Kasumi-1 (cell line): ENCODE measurements at places on chromosomes 13 and 19.
A peak's percentile ranks its signal among the peaks of the same experiment; 100 is the strongest.

GRCh38 chr13:75961911-75962310 lies 325.8 kb downstream of the LMO7 start:
- DNase-seq = no peak

DNA sequence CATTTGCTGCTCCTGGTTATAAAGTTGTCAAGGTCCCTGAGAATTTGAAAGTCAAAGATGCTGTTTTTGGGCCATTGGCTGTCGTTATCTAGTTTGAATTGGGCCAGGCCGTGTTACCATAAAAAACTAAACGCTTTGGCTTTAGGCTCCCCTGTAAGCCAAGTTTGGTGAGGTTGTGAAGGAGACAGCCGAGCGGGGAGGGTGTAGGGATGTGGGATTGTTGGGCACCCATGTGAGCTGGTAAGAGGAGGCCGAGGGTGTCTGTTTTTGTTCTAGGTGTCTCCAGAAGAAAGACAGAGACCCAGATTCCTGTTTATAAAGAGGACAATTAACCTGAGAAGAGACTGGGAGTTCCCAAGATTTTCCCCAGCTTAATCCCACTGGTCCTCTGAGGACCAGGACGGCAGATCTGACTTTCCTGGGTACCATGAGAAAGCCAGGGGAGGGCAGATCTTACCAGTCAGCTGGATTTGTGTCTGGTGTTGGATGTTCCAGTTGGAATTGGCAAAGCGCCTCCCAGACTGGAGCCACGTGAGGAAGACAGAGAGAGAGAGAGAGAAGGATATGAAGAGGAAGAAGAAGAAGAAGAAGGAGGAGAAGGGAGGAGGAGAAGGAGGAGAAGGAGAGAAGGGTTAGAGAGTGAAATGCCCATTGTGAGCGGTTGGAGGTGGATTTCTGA lies 25.1 kb downstream of the TMEM255B start:
- DNase-seq = no peak

GRCh38 chr19:51341976-51342580 lies at the start of gene VSIG10L:
TSS of gene VSIG10L (minus strand) at chr19:51342139. CDS start at chr19:51342124, 15 bp downstream.
- DNase-seq = no peak

GRCh38 chr13:21956666-21957065 lies 285.8 kb downstream of the FGF9 start:
- no peak for DNase-seq

GRCh38 chr19:31527443-31527842 lies 178.2 kb upstream of the TSHZ3 start:
- DNase-seq = no peak

DNA sequence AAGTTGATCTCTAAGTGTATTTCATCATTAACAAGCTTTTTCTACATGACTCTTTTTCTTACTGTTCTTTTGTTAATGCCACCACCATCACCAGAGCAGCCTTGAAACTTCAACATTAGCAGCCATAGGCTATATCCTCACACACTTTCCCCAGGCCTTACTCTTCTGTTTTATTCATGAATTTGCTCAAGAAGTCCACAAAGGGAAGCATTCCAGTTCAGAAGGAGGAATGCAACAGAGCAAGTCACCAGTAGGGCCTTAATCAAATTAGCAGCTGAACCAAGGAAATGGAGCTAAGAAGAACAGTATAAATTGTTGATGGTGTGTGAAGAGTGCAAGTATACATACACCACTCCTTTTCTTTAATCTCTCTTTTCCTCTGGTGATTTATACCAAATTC lies 223.1 kb downstream of the NBEA start:
- no peak for DNase-seq

DNA sequence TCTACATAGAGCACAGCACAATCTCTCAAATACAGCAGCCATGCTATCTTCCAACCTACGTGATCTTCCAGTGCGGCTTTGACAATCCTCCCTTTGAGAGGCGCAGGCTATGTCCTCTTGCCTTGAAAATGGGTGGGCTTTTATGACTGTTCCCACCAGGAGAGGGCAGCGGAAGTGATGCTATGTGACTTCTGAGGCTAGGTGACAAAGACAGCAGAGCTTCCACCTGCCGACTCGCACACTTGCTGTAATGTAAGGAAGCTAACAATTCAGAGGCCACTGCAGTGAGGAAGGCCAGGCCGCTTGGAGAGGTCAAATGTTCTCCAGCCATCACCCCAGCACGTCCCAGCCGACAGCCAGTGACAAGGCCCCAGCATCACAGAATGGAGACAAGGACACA lies 65.8 kb downstream of the MRPL57 start:
- no peak for DNase-seq

- DNase-seq = peak; percentile 70
These were observed 927 bp downstream of the LPAR6 start for GRCh38 chr13:48411841-48412531.

- DNase-seq = no peak
These were observed 26.9 kb downstream of the GGACT start for GRCh38 chr13:100561599-100562204.

GRCh38 chr13:44868397-44868796 lies 120.9 kb downstream of the NUFIP1 start:
- no peak for DNase-seq

- no peak for DNase-seq
These were observed 871 bp upstream of the ZNF583 start for GRCh38 chr19:56403261-56403660.

GRCh38 chr13:104355041-104355670 lies 1288.9 kb upstream of the SLC10A2 start:
- DNase-seq = no peak

- no peak for DNase-seq
These were observed 56.2 kb downstream of the TRPM4 start for GRCh38 chr19:49213791-49214190.

DNA sequence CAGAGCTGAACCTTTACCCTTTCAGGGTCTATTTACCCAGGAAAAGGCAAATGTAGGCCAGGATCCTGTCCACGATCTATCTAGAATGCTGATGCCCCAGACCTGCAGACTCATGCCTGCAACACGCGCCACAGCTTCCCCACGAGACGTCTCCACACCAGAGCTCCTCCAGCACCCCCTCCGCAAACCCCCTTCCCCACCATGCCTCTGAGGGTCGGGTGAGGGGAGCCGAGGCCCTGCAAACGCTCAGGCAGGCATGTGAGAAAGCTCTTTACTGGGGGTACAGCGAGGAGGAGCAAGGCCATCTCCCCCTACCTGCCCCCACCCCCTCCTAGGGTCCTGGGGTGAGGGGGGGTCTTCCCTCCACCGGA lies 8.9 kb downstream of the DYRK1B start:
- no peak for DNase-seq

GRCh38 chr13:46864941-46865340 lies 31.9 kb downstream of the HTR2A start:
- DNase-seq = peak; percentile 3

- DNase-seq = no peak
These were observed 10.6 kb downstream of the TRIP10 start for GRCh38 chr19:6750062-6750461.

- no peak for DNase-seq
These were observed 55.1 kb downstream of the SLAIN1 start for GRCh38 chr13:77752512-77753069.

DNA sequence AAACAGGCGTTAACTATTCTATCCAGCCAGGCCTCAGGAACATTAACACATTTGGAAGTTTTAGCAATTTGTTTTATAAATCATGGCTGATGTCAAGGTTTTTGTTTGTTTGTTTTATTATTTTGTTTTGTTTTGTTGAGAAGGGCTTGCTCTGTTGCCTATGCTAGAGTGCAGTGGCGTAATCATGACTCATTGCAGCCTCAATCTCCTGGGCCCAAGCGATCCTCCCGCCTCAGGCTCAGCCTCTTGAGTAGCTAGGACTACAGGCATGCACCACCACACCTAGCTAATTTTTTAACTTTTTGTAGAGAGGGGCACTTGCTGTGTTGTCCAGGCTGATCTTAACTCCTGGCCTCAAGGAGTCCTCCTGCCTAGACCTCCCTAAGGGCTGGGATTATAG lies 28.3 kb downstream of the NUP58 start:
- no peak for DNase-seq

DNA sequence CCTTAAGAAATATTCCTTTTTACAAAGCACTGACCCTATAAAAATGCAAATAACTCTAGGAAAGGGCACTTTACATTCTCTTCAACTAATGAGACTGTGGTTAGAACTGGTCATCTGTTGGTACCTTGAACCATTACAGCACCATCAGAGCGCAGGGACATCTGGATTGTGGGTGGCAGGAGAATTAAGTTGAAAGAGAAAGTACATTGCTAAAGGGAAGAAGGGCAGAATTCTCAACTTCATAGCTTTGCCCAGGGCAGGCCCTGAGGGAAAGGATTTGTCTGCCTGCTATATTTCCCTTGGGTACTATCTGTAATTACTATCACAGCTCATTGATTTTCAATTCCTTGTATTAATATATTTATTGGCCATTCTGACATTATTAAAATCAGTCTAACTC lies 196.8 kb downstream of the KLF12 start:
- no peak for DNase-seq

GRCh38 chr19:1854542-1855039 lies 6.3 kb upstream of the REXO1 start:
- DNase-seq = no peak

DNA sequence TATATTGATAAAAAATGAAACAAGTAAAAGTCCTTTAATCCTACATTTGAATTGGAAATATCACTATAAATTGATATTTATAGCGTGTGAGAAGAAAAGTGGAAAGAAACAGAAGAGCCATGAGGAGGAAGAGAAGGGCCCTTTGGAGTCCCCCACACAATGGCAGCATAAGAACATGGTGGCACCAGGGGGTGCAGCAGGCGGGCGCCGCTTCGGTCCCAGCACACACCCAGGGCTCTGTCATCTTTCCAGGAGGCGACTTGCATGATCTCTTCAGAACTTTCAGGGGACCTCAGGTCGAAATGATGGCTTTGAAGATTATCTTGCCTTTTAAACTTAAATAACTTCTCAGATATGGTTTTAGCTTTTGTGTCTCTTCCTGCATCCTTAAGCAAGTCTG lies 91.8 kb downstream of the TUBGCP3 start:
- DNase-seq = no peak

DNA sequence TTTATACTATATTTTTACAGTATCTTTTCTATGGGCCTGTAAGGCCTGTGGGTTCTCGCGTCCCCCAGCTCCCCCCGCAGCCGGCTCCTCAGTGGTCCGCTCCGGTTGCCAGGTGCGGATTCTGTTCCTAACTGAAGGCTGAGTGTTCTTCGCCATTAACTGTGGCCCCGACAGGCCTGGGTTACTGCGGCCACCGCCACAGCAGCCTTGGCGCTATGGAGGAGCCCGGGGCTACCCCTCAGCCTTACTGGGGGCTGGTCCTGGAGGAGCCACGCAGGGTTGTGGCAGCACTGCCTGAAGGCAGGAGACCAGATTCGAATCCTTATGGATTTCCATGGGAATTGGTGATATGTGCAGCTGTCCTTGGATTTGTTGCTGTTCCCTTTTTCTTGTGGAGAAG lies 45.8 kb downstream of the SPRYD7 start:
- DNase-seq = no peak

- no peak for DNase-seq
These were observed 900.3 kb upstream of the MIR17HG start for GRCh38 chr13:90447034-90447733.

DNA sequence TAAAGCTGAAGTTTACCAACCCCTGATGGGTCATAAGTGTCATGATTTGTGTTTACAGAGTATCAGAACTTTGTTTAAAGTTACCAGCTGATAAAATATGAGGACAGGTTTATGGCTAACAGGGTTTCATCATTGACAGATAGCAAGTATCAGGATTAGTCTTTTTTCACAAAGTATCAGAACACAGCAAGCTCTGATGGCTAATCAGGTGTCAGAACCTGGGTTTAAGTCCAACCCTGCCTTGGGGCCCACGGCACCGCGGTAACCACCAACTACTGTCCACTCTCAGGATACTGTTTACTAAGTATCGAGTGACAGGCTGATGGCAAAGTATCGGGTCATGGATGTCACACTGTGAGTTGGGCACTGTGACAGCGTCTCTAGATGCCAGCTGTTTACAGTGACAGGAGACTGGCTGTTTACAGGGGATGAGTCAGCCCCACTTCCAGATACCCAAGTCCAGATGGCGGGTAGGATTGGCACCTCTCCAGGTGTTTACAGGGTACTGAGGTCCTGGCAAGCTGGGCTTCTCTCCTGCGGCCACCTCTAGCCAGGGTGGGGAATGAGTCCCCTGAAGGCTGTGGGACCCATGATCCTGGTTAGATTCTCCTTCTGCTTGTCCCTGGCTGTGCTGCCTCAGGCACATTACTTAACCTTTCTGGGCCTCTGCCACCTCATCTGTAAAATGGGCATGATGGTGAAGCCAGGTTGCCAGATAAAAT lies 21.8 kb downstream of the ARRDC2 start:
- no peak for DNase-seq

DNA sequence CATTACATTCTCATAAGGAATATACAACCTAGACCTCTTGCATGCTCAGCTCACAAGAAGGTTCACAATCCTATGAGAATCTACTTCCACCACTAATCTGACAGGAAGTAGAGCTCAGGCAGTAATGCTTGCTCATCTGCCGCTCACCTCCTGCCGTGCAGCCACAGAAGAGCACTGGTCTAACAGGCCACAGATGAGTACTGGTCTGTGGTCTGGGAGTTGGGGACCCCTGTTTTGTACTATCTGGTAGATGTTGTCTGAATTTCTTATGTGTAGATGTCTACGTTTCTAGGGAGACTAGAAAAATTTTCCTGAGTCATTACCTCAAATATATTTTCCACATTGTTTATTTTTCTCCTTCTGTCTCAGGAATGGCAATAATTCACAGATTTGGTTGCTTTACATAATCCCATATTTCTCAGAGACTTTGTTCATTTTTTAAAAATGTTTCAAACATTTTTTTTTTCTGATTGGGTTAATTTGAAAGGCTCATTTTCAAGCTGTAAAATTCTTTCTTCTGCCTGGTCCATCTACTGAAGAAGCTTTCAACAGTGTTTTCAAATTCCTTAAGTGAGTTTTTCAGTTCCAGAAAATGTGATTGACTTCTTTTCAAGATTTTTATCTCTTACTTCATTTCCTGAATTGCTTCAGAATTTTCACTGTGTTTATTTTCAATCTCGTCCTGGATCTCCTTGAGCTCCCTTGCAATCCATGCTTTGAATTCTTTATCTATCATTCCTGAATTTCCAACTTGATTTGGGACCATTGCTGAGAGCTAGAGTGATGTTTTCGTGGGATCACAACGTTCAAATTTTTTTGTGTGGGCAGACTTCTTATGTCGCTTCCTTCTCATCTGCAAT lies 1322.2 kb downstream of the PCDH9 start:
- no peak for DNase-seq

DNA sequence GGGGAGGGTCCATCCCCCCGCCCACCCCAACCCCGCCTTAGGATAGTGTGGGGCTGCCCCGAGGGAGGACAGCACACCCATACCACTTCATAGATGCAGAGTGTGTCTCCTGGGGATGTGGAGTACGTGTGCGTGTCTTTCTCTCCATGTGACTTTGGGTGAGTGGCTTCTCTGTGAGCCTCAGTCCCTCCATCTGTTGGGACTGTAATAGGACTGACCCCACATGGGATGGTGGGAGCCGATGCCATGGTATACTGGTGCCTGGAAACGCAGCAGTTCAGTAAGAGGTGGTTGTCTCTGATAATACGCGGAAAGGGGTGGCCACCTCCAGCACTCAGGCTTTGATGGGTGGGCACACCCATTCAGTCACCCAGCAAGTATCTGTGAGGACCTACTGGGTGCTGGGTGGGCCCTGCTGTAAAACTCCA lies 816 bp upstream of the PRKD2 start:
- DNase-seq = no peak
